ENCODE measurements at places on chromosomes 6 and 20.

DNA sequence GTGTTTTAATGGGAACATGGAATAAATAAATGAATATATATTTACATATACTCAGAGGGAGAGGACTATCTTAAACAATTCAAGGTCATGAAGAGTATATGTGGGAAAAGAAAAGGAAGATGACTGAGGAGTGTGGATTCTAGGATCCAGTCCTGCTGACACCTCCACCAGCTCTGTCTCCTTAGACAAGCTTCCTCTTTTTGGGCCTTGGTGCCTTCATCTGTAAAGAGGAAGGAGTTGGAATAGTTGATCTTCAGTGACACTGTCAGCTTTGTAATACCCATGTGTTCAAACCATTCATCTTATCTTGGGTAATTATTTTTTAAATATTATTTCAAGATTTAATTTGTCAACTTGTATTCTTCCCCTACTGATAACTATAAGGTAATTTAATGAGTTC, 338.0 kb downstream of the ADGRB3 start:
- DNase-seq: no peak

DNA sequence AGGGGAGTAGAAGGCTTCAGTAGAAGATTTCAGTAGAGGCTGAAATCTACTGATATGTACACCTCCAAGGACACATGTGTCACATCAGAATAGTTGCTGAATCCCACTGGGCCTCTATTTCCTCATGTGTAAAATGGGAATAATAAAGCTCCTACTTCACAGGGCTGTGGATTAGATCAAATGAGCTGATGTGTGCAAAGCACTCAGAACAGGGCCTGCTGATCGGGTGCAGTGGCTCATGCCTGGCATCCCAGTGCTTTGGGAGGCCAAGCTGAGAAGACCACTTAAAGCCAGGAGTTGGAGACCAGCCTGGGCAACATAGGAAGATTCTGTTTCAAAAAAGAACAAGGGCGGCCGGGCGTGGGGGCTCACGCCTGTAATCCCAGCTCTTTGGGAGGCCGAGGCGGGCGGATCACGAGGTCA, 8.1 kb upstream of the AP5S1 start:
- no peak for DNase-seq

DNA sequence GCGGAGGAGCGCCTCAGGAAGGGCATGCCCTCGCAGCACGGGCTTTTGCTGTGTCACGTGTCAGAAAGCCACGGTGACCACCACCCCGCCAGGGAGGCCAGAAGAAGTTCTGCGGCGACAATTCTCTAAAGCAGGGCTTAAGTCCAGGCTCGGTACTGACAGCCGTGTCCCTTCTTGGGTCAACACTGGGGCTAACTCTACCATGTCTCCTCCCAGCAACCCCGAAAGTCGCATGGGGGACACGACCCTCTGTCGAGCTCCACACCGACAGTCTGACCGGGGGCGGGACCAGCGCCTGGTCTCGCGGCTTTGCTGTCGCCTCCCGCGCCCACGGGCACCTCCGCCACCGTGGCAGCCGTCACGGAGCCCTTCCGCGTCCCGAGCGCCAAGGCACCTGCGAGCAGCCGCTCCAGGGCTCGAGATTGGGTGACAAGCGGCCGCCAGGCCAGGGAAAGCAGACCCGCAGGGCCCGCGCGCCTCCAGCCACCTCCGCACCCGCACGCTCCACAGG, 534 bp downstream of the NANP start:
- peak; percentile 60 for DNase-seq

- DNase-seq: no peak
These were observed 45.1 kb downstream of the WDR27 start for GRCh38 chr6:169656546-169657283.

DNA sequence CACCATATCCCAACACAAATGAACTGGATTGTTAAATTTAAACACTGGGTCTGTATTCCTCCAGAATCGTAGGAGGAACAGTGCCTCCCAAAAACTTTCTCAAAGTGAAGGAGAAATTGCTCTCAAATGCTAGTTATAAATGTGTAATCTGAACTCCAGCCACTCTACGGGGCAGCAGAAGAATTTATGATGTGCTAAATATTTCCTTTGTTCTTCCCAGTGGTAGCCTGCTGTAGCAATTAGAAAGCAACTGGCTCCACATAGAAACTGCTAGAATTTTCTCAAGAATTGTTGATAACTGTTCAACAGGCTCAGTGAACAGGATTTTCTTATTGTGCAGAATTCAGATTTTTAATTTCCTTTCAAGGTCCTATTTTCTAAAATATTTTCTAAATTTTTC, 49.8 kb upstream of the EYA4 start:
- no peak for DNase-seq

- no peak for DNase-seq
These were observed 5.3 kb downstream of the ZBTB24 start for GRCh38 chr6:109477725-109478124.

DNA sequence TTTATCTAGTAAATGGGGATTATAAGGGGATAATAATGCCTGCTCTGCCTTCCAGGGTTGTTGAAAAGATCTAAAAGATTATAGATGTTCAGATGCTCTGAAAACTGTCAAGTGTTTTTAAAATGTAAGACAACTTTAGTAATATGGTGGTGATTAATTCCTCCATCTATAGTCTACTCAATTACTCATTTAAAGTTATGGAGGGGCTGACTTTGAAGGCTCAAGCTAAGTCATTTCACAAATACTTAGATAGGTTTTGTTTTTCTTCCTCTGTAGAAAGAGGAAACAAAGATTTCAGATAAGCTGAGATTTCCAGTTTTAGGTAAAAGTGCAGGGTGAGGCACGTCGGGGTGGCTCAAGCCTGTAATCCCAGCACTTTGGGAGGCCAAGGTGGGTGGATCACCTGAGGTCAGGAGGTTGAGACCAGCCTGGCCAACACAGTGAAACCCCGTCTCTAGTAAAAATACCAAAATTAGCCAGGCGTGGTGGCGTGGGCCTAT, 50.5 kb upstream of the PIM1 start:
- DNase-seq: no peak

All from left hindlimb (tissue), 1 donor.